Kidney epithelial cell (primary cell): ENCODE measurements at places on chromosomes 16 and 17. TPM values are rescaled to one million over a fixed set of nuclear protein-coding genes. Genes with fewer than 3 reads are reported as not detected.

PTX4 gene
- total RNA-seq: not detected in 2 replicates

DNA sequence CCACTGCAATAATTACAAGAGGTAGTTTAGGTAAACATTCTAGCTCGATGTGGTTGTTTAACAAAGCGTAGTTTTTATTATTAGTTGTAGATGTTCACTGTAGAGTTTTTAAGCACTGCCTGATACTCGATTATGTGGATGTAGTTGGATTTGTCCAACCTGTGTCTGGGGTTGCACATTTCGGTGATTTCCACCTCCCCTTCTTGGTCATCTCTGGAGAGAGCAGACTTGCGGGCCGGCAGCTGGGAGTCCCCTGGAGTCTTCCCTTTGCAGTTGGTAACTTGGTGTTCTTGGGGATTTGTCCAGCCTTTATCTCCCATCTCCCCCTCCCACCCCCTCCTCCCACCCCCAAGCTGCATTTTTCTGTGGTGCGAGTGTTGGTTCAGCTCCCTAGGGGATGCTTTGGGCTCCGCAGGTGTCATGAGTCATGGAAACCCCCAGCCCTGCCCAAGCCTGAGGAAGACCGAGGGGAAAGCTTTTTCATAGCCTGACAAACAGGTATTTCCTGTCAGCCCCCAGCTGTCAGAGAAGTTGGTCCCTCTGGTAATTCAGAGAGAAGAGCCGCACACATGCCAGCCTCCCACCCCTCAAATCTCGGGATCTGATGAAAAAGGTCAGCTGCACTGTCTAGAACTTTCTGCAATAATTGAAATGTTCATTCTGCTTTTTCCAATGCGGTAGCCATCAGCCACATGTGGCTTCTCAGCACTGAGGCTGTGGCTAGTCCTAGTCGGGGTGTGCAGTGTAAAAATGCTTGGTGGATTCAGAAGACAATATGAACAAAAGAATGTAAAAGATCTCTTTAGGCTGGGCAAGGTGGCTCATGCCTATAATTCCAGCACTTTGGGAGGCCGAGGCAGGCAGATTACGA is 50.3 kb downstream of the KSR1 start:
- no peak for DNase-seq

DNA sequence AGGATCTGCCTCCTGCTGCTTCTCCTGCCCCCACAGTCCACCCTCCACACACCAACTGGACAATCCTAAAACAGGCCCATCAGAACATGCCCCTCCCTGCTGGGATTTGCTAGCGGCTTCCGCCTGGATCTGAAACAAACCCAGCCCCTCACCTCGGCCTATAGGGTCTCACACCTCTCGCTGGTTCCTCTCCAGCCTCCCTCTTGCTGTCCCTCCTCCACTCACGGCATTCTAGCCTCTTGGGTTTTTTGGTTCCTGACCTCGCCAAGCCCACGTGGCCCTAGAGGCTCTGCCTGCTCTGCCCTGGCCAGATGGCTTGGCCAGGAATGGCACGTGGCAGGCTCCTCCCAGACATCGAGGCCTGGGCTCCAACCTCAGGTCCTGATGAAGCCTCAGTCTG is 15.7 kb upstream of the MTSS2 start:
- no peak for DNase-seq

YBX2 gene
- total RNA-seq: 0.08 and 0.48 TPM in 2 replicates

CACNG4 gene
- total RNA-seq: 0.84 and 0.96 TPM in 2 replicates

DNA sequence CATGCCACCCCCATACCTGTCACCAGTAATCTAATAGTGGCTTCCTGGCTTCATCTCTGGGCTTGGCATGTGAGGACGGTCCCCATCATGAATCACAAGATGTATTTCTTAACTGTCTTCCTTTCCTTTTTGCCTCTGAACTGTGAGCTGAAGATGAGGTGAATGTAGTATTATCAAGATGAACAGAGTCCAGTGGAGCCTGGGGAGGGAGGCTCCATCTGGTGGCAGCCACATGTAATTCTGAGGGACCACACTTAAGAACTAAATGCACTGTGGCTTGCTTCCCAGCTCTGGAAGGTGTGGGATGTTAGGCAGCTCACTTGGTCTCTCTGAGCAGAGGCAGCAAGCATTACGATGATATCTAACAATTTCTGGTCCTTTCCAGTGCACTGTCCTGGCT is 354.9 kb upstream of the ASIC2 start:
- DNase-seq: no peak

DNA sequence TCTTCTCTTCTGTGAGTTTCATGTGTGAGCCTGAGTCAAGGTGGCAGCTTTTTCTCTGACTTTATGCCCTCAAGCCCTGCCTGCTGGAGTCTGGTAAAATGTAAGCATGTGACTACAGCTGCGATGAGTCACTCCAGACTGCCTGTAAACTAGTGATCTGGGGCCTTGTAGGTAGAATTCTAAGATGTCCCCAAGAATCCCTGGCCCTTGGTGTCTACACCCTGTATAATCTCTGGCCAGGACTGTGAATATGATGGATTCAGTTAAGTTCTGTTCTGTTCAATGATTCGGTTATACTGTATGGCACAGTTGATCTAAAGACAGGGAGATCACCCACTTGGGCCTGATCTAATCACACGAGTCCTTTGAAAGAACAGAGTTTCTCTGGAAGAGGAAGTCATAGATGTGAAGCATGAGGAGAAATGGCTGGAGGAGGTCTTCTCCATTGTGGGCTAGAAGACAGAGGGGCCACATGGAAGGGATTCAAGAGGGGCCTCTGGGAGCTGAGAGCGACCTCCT is 29.8 kb downstream of the PRSS54 start:
- DNase-seq: peak; percentile 75

DNA sequence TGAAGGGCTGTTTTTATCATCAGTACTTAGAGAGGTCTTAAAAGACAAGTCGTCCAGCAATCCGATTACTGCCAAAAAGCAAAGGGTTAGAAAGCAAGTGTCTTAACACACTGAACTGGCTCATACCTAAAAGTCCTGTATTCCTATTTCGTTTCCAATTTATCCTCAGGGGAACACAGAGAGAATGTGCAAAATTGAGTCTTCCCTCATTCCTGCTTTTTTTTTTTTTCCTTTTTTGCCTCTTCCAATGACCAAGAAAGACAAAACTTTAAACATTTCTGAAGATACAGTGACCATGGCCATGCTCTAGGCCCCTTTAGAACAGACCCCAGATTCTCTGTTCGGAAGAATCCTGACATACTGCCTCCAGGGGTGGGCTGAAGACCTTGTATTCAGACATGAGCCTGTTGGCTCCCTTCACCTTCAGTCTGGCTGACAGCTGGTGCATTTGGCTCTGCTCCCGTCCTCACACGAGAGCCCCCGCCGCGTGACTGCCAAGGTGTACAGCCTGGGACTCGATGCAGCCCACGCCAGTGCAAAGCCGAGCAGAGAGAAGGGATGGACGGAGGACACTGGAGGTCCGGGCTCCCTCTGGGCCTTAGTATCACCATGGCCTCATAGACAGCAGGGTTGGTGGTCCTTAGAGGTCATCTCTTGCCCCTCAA is 47.0 kb downstream of the COTL1 start:
- no peak for DNase-seq

GRCh38 chr17:33519692-33520091 is 226.6 kb upstream of the ASIC2 start:
- no peak for DNase-seq

DNA sequence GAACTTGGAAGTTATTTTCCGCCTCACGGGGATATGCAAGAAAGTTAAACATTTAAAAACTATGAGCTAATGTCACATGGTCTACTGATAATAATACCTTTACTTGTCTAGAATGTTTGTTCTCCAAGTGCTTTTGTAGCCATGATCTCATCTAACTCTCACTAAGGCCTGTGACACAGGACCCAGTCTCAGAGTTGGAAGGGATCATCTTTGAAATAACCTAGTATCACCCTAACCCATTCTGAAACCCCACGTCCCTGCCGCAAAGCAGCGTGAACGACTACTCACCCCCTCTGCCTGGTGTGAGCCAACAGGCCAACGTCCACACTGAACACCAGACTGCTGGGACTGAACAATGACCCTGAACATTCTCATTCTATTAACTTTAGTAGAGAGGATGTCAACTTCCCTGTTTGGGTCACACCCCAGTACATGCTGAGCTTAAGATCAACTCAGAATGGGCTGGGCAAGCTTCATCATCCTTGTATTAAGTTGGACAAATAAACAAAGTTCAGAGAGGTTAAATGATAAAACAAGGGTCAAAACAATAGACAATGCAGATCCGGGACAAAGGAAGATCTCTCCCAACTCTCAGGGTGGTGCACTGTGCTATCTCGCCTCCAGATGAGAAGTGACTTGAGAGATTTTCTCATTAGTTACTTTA is 54.8 kb upstream of the BCAR1 start:
- peak; percentile 41 for DNase-seq

DNA sequence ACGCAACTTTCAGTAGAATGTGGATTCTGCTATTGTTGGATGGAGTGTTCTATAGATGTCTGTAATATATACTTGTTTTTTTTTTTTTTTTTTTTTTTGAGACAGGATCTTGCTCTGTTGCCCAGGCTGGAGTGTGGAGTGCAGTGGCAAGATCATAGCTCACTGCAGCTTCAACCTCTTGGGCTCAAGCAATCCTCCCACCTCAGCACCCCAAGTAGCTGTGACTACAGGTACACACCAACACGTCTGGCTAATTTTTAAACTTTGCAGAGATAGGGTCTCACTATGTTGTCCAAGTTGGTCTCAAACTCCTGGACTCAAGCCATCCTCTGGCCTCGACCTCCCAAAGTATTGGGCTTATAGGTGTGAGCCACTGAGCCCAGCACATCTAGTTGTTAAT is 27.2 kb upstream of the CCL22 start:
- no peak for DNase-seq

DNA sequence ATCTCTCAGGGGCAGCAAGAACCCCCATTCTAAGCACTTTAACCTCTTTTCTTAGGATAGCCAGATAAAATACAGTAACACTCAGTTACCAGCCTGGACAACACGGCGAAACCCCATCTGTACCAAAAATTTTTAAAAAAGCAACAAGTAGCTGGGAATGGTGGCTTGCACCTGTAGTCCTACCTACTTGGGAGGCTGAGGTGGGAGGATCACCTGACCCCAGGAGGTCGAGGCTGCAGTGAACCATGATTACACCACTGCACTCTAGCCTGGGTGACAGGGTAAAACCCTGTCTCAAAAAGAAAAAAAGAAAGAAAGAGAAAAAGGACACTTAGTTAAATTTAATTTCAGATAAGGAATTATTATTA is 28.6 kb upstream of the UBE2G1 start:
- DNase-seq: no peak

DNA sequence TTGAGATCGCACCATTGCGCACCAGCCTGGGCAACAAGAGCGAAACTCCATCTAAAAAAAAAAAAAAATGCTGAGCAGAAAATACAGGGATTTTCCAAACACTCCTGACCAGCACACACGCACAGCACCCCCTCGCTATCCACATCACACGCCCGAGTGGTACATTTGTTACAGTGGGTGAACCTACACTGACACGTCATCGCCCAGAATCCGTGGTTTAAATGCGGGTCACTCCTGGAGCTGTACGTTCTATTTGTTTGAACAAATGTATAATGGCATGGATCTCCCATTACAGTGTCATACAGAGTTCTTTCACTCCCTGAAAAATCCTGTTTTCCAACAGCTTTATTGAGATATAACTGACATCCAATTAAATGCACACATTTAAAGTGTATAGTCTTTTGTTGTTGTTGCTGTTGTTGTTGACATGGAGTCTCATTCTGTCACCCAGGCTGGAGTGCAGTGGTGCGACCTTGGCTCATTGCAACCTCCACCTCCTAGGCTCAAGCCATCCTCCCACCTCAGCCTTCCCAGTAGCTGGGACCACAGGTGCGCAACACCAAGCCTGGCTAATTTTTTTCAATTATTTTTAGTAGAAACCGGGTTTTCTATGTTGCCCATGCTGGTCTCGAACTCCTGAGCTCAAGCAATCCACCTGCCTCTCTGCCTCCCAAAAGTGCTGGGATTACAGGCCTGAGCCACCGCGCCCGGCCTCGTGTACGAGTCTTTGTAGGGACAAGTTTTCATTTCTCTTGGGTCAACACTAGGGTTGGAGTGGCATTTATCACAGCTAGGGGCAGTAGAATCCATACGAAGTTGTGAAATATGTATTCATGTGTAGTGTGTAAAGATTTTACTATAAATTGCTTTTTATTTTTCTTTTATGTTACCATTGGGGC is 4.4 kb upstream of the CARHSP1 start:
- DNase-seq: no peak

- DNase-seq: no peak
These were observed 2.1 kb upstream of the ADCY7 start for GRCh38 chr16:50263940-50264929.

- no peak for DNase-seq
These were observed 4.7 kb upstream of the CHMP6 start for GRCh38 chr17:80986816-80987475.

DNA sequence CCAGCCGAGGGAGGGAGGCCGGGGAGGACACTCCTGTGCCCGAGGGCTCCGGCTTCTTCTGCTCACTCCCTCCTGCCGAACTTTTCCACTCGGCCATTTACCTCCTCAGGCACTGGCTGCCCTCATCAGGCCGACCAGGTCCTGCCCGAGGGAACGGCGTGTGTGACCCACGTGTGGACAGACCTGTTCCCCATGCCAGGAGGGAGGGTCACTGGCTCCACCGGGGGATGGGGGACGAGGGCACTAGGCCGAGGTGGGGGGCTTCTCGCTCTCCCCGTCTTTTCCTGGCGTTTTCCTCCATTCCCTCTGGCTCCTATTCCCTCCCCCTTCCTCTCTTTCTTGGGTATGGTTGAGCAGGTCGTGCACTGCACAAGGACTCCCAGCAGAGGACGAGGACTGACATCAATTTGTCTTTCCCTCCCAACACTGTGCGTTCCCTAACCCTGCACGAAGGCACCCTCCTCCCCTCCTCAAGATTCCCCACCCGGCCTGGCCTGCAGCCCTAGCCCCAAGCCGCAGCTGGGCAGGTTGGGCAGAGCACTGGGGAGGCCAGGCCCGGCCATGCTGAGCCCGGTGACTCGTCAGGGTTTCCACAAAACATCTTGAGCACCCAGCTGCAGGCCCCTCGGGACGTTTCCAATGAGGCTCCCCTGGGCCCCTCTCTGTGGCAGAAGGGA is 3.2 kb upstream of the IL17C start:
- no peak for DNase-seq

GRCh38 chr16:78473031-78473699 is 373.7 kb downstream of the WWOX start:
- no peak for DNase-seq

DNA sequence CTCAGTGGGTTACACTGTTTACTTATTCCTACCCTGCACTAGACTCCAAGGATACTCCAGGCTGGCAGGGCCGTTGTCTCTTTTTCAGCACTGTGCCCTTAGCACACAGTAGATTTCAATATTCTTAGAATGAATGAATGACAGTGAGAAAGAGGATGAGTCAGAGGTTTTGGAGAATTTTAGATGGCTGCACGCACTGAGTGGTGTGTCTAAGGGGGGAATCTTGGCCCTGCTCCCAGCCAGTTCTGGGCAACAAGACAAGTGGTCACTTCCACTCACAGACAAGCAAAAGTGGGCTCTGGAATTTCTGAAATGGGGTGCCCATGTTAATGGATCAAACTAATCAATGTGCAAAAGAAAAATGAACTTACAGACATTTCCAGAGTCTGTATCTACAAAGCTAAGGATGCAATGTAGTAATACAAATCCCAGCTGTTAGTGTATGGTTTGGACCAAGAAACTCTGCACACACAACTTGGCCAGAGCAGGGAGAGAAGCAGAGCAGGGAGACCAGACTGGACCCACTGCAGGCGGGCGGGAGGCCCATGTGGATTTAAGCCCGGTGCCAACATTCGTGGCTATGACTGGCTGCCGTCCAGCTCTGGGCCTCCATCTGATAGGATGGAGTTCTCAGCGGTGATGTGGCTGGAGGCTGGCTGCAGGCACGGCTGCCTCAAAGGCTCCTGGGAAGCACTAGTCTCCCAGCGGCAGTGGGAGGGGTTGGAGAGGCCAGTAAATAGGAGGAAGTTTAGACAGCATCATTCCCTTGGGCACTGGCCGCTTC is 95.6 kb upstream of the CDYL2 start:
- no peak for DNase-seq

JMJD8 gene
- 59.4 and 72.8 TPM in 2 replicates for total RNA-seq

HCRT gene
- total RNA-seq: not detected in 2 replicates
